ENCODE measurements at places on chromosomes 2 and 18.

DNA sequence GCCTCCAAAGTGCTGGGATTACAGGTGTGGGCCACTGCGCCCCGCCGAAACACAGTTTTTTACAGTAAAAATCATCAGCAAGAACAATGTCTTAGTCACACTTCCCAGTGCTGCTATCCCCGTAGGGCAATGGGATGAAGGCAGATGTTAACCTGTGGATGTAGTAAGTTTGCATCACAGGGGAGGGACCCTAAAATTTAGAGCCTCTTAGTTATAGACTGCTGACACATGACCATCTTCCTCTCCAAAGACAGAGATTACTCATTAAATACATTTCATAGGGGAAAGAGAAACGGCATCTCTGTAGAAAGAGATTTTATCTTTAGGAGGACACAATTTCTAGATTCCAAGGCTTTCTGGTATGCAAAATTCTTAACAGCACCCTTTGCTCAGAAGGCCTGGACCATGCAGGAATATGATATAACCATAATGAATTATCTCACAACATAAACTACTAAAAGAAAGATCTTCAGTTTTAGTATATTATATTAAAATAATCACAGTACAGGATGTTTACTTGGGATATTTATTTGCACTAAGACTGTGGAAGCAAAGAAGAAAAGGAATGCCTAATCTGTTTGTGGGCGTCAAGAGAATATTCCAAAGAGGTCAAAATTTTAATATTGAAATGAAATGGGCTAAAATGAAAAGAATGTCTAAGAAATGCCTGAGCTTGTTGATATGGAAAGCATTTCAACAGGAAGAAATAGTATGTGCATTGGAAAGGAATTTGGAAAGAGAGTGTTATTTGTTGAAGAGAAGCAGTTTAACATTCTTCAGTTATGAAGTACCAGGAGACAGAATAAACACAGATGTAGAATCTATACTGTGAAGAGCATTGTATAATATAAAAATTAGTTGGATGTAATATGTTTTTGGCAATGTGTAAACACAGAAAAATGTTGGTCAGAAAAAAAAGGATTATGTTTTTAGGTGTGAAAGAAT lies 1228.3 kb upstream of the CHAC2 start:
- DNase-seq = no peak

DNA sequence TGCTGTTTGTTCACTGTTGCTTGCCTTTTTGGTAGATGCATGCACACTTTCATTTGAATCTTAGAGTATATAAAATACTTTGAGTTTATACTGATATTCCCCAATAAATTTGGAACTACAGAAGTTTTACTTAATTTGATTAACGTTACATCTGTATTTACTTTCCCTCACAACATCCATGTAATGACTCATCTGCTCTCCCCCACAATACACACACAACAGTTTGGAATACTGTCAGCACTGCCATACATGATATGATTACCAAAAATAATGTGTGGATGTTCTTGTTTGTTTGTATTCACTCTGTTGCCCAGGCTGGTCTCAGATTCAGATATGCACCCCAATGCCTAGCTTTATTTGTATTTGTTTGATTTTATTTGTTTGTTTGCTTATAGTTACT lies 144.2 kb downstream of the WDR7 start:
- DNase-seq = no peak

DNA sequence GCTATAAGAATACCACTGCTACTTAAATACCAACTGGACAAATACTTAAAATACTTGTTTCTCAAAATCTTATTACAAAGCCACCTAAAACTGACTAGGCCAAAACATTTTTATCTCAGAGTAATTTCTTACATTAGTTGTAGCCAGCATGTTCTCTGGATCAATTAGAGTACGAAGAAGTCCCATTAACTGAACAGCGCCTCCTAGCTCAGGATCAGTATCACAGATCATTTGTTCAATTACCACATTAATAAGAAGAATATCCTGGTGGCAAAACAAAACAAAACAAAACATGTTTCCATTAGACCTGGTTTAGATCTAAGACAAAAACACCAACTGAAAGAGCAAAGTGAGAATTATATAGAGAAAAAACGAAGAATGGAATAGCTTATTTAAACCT lies 36.0 kb downstream of the PPP4R3B start:
- no peak for DNase-seq

DNA sequence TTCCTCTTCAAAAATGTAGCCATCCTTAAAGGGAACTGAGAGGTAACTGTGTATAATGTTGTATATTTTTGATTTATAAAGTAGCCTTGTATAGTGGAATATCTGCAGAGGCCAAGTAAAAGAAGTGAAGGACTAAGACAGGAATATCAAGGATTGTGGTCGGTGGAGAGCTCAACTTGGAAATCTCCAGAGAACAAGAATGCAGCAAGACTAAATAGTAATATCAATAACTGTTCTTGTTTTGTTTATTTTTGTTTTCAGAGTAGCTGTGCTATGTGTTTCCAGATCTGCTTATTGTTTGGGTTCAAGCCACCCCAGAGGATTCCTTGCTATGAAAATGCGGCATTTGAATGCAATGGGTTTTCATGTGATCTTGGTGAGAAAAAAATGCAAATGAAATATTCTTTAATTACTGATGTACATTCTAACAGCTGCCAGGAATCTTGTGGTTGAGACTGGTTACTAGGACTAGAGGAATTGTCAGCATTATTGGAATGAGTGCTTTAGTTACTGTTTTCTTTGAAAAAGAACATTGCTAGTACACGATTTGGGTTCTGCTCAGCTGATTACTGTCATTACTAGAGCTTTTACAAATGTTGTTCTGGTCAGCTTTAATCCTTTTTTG lies 25.0 kb downstream of the FASTKD2 start:
- no peak for DNase-seq

- no peak for DNase-seq
Observed at GRCh38 chr2:86617738-86618137, 5.9 kb downstream of the RNF103 start.

- DNase-seq = no peak
Observed at GRCh38 chr2:63056107-63057050, 5.7 kb downstream of the OTX1 start.

GRCh38 chr2:101792208-101792607 lies 94.7 kb downstream of the MAP4K4 start:
- no peak for DNase-seq

GRCh38 chr2:143344780-143345179 lies 215.6 kb downstream of the ARHGAP15 start:
- DNase-seq = no peak

All from NCI-H187 (cell line).